ENCODE measurements at places on chromosomes 4 and X.

DNA sequence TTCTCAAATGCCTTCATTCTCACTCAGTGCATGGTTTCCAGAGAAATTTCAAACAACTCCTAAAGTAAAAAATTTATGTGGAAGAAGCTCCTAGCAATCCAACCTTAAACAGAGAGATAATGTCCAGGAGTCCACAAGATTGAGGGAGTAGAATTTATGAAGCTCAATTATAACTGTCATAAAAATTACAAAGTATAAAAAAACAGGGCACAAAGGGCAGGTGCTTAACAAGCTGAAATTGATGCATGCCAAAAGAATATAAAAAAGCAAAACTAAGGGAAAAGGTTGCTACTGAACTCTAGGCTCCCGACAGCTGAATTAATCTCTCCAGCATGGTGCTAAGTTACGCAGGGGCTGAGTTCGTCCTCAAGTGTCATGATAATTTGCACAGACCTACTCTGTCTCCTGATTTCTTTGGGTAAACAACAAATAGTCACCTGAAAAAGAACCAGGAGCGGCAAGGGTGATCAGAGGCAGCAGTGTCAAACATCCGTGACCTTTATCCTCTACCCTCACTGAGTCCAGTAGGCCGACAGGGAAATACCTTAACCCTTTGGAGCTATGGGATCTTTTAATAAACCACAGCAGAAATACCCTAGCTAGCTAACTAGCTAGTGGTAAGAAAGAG, 47.2 kb upstream of the RELL1 start:
- DNase-seq = no peak

- DNase-seq = no peak
These were observed 38.9 kb downstream of the IGFBP7 start for GRCh38 chr4:57071326-57071725.

DNA sequence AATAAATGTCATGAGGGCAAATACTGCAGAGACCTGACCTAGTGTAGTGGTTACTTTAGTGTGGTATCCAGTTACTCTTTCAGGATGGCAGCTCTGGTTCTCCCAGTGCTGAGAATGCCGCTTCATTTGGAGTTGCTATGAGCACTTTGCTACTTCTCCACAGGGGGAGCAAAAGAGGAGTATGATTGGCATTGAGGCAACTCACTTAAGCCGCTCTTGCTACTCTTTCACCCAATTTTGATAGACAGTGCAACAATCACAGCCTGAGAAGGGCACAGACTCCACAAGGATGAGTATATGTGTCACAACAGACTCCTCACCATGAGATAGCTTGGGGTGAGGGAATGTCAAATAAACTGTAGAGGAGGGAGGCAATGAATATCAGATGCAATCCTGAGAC, 81.2 kb downstream of the NPY1R start:
- no peak for DNase-seq

DNA sequence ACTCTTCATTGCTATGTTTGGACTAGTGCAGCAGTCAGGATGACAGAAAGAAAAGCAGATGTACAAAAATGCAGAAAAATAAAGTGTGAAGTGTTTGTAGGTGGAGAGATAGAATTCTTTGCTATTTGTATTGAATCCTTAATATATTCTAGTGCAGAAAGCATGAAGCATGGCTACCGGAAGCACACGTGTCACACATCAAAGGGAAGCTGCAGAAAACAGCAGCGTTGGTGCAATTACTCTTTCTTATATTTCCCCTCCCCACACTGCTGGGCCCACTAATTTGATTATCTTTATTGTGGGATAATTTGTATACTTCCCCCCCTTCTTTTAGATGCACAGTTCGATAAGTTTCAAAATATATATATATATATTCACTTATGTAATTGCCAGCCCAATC, 35.9 kb upstream of the TAPT1 start:
- DNase-seq = no peak

DNA sequence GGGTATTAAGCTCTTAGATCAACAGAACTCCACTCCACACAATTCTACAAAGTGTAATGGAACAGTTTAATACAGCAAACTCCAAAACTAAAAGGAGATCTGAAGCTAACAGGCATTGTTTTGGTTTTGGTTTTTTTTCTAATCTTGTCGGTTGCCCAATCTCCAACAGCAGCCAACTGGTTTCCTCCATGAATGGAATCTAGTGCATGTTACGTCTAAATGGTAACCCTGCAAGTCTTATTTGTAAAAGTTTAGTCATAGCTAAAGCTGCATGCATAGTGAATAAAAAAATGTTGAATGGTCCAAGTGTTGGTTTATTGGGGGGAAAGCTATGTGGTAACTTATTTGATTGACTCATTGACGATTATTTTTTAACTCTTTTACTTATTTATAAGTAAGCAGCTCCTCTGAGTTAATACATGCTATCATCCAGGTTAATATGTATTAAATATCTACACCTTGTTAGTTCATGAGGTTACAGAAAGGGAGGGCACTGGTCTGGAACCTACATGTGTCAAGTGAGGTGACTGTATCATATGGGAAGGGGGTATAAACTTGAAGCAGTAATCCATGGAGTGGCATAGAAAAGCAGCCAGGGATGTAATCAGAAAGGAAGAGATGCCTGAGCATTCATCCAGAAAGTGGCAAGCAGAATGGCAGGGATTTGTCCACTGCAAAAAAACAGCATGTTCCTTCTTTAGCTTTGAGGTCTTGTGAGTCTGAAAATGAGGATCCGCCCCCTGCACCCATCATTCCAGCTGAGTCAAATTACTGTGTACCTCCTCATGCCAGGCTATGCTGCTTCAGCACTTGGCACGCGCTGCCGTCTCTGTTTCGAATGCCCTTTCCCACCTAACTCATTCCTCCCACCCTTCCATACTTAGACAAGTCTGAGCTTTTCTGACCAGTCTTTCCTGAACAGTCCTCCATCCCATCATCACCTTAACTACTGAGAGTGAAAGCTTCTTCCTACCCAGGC, 81.7 kb downstream of the PDGFC start:
- no peak for DNase-seq

GRCh38 chr4:2977211-2978088, 14.1 kb downstream of the GRK4 start:
- DNase-seq = no peak

GRCh38 chr4:97984545-97985131, 158.6 kb downstream of the STPG2 start:
- no peak for DNase-seq

GRCh38 chr4:138401334-138401733, 159.2 kb upstream of the SLC7A11 start:
- no peak for DNase-seq

GRCh38 chr4:575281-576141, 584 bp downstream of the TMEM271 start:
- no peak for DNase-seq

- no peak for DNase-seq
These were observed 114.0 kb downstream of the BCOR start for GRCh38 chrX:39983715-39984114.

GRCh38 chrX:22276781-22277180, 4.1 kb downstream of the CBLL2 start:
- no peak for DNase-seq

DNA sequence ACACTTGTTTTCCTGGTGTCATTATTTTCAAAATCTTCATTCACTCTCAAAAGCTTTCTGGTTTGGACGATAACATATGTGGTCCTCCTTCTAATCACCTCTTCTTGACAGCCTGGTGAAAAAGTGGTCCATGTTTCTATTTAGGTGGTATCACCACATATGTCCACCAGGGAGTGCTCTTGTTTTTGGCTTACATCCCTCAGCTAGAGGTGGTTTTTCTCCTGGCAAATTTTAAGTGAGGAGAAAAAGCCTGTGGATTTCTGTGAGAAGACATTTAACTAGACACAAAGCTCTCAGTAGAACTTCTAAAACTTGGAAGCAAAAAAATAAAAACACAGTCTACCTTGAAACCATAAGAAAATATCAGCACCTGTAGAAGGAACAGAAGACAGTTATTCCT, 58.0 kb upstream of the FRMPD4 start:
- no peak for DNase-seq

GRCh38 chr4:88297212-88297516, 12.8 kb upstream of the PPM1K start:
- no peak for DNase-seq

- no peak for DNase-seq
These were observed 451.2 kb downstream of the FAT4 start for GRCh38 chr4:125765941-125766340.

- no peak for DNase-seq
These were observed 45.3 kb downstream of the FAT4 start for GRCh38 chr4:125359960-125360634.

DNA sequence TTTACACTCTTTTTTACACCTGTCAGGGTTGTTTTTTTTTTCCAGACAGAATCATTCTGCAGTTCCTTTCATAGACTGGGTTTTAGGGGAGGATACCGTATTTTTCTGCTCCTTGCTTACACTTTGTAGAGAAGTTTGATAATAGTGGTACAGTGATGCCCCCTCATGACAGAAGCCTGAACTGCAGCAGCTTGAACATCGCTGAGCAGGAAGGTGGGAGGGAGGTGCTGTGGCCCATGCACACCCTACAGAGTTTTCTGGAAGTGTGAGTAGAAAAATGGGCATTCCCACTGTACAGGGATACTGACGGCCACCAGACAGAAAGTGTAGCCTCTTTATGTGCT, 54.5 kb downstream of the RAB40A start:
- DNase-seq = peak; percentile 52

GRCh38 chr4:32117693-32118092, 1397.5 kb downstream of the PCDH7 start:
- DNase-seq = no peak

DNA sequence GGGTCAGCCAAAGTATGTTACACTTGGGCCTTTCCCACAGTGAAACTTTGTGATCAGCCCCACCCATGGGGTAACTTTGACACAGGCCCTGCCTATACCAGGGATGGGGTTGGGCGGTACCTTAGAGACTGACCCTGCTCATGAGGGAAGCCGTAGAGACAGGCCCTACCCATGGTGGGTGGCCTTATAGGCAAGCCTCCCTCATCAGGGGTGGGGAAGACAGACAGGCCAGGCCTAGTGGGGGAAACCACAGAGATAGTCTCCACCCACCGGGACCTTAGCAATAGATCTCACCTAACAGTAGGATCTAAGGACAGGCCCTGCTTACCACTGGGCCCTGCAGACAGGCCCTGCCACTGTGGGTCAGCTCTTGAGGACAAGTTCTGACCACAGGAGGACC, 6.8 kb downstream of the PLP2 start:
- DNase-seq = no peak

- no peak for DNase-seq
These were observed 302.6 kb downstream of the CBLL2 start for GRCh38 chrX:22575161-22575845.

DNA sequence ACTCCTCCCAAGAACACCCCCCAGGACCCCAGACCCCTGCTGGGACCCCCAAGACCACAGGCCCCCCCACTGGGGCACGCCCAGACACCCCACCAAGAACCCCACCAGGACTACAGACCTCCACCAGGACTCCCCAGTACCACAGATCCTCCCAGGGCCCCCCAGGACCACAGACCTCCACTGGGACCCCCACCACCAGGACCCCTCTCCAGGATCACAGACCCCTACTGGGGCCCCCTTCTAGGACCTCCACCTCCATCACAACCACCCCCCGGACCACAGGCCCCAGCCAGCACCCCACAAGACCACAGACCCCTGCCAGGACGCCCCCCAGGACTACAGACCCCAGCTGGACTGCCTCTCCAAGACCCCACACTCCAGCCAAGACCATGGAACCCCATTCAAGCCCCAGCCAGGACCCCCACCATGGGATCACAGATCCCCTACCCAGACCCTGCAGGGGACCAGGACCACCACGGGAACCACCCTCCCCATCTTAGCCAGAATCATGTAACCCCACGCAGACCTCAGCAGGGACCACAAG, 855 bp upstream of the DHRSX start:
- no peak for DNase-seq

GRCh38 chr4:151887031-151887815, 126.4 kb upstream of the GATB start:
- DNase-seq = no peak

GRCh38 chr4:47642191-47642830, 157.2 kb downstream of the ATP10D start:
- DNase-seq = no peak

- DNase-seq = no peak
These were observed 2.8 kb downstream of the ACSL1 start for GRCh38 chr4:184823014-184823413.

GRCh38 chr4:32106767-32107166, 1386.6 kb downstream of the PCDH7 start:
- DNase-seq = no peak

DNA sequence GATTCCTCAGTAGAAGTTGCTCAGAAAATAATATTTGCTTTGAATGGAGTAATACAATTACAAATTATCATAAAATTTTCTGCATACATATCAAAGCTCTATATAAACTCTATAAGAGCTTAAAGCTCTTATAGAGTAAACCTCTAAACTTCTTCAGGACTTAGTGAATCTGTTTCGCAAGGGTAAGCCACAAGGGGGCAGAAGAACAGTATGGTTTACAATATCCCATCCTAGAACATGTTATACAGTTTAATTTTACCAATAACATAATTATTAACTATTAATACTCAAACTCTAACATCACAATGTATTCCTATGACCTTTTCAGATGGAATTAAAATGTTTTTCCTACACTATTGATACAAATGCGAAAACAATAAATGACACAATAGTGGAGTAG, 33.8 kb upstream of the SPANXN1 start:
- no peak for DNase-seq

DNA sequence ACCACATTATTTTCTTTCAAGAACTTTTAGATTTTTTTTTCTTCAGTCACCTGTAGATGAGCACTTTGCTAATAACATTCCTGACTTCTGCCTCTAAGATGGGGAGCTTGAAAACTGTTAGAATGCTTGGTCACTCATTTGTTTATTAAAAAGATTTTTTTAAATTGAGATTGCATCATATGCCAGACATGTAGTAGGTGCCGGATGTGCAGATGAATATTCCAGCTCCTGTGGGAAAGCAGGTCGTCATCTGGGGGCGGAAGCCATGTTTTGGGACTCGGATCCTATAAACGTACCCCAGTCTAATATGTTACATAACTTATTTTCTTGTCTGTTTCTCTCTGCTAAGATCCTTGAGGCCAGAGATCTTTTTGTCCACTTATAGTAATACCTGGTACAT, 236.8 kb downstream of the ARHGAP10 start:
- DNase-seq = no peak

- DNase-seq = no peak
These were observed 26.5 kb upstream of the ANAPC4 start for GRCh38 chr4:25350561-25350960.

DNA sequence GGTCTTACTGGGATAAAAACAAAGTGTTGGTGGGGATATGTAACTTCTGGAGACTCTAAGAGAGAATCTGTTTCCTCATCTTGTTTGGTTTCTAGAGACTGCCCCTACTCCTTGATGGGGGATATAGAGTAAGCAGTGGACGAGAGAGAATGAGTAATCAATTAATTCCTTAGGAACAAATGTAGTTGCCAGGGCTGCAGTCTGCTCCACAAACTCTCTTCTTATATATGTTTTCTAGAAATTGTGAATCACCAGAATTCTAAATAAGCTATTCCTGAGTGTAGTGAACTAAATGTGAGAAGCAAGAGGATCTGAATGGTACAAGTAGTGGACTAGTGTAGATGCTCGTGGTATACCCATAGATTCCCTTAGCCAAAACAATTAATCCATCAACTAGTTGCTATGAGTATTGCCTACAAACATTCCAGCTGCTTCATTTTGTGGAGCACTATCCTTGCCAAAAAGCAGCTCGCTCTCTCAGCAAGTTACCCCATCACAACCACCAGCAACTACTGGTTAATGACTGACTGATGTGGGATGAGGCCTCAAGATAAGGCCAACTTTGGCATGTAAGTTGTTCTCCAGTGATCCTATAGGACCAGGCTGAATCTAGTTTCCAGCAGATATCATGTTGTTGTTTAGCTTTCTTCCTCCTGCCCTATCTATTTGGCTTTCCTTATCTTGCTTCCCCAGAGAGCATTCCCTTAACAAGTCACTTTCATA, 273.0 kb downstream of the SLC7A11 start:
- no peak for DNase-seq
